ENCODE measurements at places on chromosomes 6 and 20. TPM values are rescaled to one million over a fixed set of nuclear protein-coding genes. Genes with fewer than 3 reads are reported as not detected.

GRCh38 chr6:2958776-2959175 lies 12.6 kb downstream of the SERPINB6 start:
- no peak for DNase-seq

The PKIB gene
- total RNA-seq, result 5.3 TPM

DNA sequence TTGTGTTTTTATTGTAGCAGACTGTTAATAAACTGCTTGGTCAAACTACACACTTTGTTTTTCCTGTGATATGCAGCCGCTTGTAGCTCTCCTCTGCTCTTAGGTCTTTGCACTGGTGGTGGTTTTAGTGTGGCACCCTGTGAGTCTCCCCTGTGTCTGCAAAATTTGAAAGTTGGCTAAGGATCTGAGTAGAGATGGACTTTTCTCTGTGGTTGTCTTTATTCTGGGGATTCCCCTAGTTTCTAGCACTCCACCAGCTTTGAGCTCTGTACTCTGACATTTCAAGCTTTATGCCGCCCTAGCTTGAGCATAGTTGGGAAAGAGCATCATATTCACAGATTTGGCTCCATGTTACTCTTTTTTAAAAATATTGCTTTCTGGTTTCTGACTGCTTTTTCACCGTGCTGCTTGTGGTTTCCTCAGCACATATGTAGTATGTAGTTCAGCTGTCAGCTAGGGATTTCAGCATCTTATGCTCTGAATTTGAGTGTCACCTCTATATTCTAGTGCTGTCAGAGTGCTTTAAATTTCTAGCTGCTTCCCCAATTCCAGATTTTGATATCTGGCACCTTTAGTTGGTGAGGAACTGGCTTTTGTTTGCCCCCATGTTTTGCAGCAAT lies 25.4 kb downstream of the CDYL start:
- DNase-seq, result no peak

The MOG gene
- total RNA-seq, result not detected

The PPP1R3G gene
- total RNA-seq, result 1.5 TPM

DNA sequence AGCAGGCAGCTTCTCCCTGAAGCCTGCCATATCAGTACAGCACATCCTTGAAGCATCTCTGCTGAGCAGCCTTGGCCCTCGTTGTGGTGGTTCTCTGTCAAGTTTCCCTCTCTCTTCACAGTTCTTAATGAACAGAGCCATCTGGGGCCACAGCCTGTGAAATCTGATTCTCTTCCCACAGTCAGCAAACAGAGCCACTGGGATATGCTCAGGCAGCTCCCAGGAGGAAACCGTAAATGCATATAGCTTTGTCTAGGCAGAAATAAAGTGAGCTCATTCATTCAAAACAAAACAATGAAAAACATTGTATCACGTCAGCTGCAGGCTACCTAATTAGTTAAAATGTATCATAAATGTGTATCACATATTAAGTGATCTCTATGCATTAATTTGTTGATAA lies 80.3 kb downstream of the TBC1D7 start:
- DNase-seq, result no peak

GRCh38 chr6:34096814-34097213 lies 49.1 kb downstream of the GRM4 start:
- peak; percentile 22 for DNase-seq

GRCh38 chr6:28203201-28203600 lies 21.9 kb upstream of the ZSCAN9 start:
- DNase-seq, result no peak

The RAET1E gene
- 0.94 TPM for total RNA-seq

DNA sequence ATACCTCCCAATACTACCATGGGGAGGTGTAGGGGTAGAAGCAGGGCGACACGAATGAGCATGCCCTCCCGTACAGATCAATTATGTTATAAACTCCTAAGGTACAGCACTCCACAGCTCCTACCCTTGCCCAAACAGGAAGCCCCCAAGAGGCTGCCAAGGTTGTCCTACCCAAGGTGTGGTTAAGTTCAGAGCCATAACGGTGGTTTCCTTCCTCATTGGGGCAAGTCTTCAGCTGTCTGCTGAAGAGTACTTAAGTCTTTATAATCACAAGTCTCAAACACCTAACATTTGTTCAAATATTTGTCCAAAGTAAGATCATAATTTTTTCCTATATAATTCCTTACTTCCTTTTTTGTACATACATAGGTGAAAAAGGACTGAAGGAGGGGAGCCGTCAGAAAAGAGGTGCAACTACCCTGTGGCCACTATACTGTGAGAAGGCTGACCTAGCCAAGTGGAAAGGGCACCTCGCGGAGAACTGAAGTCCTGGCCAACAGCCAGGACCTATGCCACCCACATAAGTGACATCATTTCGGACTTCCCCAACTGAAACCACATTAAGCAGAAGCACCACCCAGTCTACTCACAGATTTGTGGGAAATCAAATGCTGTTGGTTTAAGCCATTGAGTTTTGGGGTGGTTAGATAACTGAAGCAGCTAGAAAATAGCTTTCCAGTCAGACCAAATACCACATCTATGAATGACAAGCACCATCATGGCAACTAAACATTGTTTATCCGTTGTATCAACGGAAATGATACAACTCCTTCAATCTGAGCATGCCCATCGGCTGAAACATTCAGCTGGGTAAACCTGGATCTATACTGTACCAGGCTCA lies 2.9 kb upstream of the RAB22A start:
- DNase-seq, result no peak

- no peak for DNase-seq
These were observed 501.4 kb downstream of the EPM2A start for GRCh38 chr6:145233955-145234354.

- no peak for DNase-seq
These were observed 183.3 kb upstream of the PDE10A start for GRCh38 chr6:165846123-165846966.

The RIPOR3 gene
- 7.9 TPM for total RNA-seq

DNA sequence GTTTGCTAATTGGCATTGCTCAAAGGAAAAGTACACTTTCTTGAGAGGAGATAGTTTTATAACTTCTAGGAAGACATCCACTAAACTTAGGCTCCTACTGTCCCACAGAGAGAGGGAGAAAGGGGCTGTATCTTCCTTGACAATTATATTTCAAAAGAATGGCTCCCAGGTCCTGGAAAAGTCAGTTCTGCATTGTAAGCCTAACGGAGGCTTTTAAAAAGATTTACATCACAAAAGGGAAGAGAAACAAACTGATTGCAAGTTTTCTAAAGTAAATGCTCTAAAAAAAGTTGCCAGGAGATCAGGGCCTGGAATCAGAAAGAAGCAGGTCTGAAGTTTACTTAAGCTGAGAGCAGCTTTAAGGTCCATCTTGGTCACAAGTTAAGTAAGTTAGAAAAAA lies 839.5 kb downstream of the FRK start:
- no peak for DNase-seq

GRCh38 chr6:13457577-13457976 lies 29.8 kb downstream of the GFOD1 start:
- peak; percentile 80 for DNase-seq

GRCh38 chr6:56093776-56094175 lies 153.6 kb downstream of the COL21A1 start:
- DNase-seq, result no peak

The BPIFB4 gene
- not detected for total RNA-seq

The SLC22A2 gene
- total RNA-seq, result not detected

DNA sequence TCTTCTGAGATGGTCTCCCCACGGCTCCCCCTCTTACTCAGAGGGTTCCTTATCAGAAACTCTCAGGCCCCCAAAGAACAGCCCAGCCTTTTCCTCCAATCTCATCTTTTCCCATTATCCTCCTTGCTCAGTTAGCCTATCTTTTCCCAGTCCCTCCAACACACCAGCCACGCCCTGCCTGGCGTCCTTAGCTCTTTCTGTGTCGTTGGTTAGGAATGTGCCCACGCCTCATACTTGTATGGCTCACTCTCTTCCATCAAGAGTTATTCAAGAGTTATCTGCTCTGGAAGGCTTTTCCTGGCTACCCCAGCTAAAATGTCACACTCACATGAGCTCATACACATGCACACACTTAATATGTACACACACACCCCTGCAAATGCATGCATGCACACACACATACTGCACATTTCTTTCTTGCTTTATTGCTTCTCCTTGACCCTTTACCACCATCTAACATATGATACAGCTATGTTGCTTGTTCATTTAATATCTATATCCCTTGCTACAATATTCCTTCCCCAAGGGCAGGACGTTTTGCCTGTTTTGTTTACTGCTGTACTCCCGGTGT lies 37.6 kb downstream of the SLC2A10 start:
- no peak for DNase-seq

The MTFR2 gene
- 2.3 TPM for total RNA-seq

- no peak for DNase-seq
These were observed 67.3 kb downstream of the LY86 start for GRCh38 chr6:6655805-6656251.

The CST4 gene
- total RNA-seq, result not detected

DNA sequence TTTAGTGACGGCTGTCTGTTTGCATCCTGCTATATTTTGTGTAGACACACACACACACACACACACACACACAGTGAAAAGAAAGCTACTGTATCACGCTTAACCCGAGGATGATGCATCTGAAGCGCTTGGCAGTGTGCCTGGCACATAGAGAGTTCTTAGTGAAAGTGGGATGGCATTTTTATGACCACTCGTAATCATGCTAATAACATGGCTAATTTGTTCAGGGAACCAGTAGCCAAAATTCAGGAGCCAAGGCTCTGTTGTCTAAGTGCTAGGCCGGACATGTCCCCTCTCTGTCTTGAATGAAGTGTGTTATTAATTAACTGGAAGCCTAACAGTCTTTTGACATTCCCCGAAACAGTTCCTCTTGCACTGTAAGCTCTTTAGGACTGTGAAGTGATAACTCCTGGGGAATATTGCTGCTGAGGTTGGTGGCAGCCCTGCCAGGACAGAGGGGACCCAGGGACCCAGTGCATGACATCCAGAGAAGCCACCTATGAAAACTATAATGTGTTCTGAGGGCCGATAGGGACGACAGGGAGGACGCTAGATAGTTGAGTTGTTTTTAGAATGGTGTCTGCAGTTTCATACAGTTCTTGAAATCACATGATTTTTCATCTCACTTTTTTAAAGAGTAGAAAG lies 45.0 kb upstream of the IRF4 start:
- DNase-seq, result no peak

DNA sequence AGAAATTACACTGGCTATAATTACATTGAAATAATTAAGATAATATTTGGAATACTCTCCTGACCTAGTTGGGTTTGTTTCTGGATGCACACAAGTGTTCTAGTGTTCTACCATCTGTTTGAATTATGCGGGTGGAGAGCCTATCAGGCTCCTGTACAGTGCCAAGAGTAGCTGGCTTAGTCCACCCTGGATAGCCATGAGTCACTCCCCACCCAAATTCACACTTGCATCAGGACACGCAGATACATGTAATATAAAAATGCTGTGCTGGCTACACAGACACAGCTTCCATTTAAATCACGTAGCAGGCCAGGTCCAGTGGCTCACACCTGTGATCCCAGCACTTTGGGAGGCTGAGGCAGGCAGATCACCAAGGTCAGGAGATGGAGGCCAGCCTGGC lies 686.2 kb upstream of the SLC35B3 start:
- DNase-seq, result no peak

The MACROD2 gene
- 67.1 TPM for total RNA-seq

DNA sequence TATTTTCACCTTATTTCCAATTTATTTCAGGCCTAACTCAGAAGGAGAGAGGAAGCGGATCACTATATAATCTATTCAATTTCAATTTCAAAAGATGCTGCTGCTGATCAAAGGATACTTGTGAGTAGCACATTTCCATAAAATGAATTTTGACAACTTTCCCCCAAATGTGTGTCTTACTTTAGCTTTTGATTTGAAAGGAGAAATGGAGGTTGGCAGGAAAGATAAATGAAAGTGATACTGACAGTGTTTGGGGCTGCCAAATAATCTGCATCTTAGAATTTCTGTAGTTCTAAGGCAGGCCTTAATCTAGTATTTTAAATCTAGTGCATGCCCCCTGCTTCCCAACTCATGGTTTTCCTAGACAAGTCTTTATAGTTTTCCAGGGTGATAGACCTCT lies 535.4 kb downstream of the DOK5 start:
- no peak for DNase-seq

DNA sequence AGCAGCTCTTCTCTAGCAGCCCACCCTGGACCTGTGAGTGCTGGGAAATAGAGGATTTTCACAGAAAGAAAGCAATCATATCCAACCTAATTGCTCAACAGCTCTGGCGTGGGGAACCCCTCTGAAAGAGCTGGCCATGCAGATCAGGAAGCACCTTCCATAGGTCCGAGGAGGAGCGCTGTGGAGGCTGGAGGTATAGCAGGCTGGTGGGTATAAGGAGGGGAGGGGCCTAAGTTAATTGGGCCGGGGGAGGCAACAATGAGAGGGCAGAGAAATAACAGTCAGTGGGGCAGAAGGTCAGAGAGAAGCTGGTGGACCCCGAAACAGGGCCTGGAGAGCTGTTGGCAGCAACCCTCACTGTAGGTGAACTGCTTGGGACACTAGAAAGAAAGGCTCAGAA lies 40.8 kb downstream of the SNRNP48 start:
- DNase-seq, result no peak

Measured in lung (tissue), 17 donors.